ENCODE measurements at places on chromosomes 3 and 15. TPM values are rescaled to one million over a fixed set of nuclear protein-coding genes. Genes with fewer than 3 reads are reported as not detected.

The SAMMSON gene
- 1.0 TPM for total RNA-seq

The RPUSD2 gene
- 11.0 TPM for total RNA-seq

The IL1RAP gene
- total RNA-seq, result 28.5 TPM

The FBXW12 gene
- total RNA-seq, result not detected

The CLRN1 gene
- total RNA-seq, result not detected

The SPPL2A gene
- 112 TPM for total RNA-seq

DNA sequence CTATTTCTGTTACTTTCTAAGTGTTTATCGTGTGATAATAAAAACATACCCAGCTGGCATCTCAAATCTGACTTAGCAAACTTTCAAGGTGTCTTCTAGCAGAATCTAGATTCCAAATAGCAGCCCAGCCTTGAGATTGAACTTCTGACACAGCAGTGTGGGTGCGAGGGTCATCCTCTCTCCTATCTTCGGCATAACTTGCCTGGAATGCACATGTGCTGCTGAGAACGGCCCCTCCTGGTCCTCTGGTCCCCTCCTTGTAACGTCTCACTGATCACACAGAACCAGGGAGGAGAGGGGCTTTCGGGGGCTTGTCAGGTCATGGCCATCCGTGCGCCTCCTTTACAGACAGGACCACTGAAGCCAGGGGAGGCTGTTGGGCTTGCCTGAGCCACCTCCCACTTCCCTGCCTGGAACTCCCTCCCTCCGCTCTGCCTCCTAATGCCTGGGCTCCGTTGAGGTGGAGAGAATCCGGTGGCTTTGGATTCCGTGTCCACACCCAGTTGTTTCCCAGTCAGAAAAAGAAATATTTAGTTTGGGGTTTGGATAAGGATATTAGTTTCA is 344.4 kb upstream of the C2CD4B start:
- DNase-seq, result no peak

GRCh38 chr15:36911322-36911944 is 188.9 kb downstream of the MEIS2 start:
- no peak for DNase-seq

GRCh38 chr3:114874522-114874971 is 272.5 kb downstream of the ZBTB20 start:
- DNase-seq, result no peak

DNA sequence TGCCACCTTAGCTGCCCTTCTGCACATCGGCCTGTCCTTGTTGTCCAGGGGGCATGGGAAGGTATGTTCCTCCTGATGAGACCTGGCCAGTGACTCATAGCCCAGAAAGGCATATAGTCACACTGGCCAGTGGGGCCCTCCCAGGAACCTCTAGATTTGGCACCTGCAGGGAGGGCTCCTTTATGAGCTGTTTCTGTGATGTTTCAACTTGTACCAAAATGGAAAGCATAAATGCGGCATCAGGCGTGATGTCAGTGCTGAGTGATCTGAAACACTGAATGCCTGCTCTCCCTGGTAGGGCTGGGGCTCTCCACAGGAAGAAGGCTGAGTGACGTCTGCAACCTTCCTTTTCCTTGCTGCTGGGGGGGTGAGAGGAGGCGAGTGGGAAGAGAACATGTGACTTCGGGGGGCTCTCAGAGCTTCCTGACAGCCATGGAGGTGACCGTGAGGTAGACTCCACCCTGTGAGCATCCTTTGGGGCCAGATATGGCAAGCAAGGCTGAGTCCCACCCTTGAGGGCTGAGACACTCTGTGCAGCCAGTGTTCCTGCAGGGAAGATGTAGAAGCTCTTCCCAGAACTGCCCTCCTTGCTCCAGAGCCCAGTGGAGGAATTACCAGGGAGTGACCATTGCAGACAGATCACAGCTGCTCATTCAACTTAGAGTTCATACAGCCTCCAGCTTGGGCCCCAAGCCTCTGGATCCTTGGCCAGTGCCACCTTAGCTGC is 37.1 kb upstream of the APEH start:
- no peak for DNase-seq

DNA sequence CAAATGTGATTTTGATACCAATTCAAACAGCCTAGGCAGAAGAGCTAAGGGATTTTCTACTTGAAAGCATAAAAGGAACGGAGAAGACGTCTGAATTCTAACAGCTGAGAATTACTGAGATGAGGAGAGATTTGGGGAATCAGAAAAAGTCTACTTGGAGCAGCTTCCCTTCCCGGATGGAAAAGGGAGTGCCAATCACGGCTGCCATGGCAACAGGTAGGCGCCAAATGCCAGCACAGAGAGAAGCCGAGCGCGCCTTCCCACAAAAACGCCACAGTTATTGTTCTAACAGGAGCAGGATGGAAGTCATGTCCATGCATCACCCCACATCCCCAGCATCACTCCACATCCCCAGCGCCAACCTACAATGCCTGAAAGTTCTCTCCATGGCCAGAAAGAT is 63.5 kb upstream of the PRR20G start:
- no peak for DNase-seq

DNA sequence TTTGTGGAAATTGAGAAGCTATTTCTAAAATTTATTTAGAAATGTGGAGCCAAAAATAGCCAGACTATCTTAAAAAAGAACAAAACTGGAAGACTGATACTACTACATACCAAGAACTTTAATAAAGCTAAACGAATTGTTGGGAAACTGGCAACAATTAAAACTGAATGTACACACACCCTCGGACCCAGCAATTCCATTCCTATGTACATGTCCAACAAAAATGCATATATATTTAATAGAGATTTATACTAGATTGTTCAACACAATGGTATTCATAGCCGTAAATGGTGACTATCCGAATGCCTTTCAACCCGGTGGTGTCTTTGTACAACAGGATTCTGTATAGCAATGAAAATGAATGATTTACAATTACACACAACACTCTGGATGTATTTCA is 136.5 kb upstream of the RASGRP1 start:
- no peak for DNase-seq

GRCh38 chr3:37785736-37786135 is 75.9 kb upstream of the CTDSPL start:
- DNase-seq, result no peak

DNA sequence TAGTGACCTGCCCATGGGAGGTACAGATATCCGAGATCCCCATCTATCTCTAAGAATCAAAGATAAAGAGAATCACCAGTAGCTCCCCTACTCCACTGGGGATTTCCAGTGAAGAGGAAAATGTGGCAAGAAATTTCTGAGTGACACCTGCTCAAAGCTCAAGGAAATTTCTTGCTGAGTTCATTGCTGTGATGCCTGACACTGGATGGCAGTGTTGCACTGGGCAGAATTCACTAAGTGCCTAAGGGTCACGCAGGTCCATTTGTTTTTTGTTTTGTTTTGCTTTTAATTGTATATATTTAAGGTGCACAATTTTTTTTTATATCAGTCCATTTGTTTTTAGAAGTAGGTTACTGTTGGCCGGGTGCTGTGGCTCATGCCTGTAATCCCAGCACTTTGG is 109.5 kb upstream of the KCNAB1 start:
- no peak for DNase-seq

DNA sequence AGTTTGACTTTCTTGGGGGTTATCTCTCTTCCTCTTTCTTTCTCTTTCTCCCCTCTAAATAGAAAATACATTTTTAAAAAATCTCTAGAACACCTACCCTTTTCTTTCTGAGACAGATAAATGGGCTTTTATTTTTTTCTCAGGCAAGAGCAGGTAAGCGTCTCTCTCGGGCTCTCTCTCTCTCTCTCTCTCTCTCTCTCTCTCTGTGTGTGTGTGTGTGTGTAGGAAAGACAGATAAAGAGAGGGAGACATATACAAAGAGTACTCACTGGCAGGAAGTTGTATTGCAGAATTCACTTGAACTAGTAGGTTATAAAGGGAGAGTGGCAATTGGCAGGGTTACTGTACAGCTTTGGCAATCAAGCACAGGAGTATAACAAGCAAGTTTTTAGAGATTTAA is 118.1 kb upstream of the LSAMP start:
- DNase-seq, result no peak

DNA sequence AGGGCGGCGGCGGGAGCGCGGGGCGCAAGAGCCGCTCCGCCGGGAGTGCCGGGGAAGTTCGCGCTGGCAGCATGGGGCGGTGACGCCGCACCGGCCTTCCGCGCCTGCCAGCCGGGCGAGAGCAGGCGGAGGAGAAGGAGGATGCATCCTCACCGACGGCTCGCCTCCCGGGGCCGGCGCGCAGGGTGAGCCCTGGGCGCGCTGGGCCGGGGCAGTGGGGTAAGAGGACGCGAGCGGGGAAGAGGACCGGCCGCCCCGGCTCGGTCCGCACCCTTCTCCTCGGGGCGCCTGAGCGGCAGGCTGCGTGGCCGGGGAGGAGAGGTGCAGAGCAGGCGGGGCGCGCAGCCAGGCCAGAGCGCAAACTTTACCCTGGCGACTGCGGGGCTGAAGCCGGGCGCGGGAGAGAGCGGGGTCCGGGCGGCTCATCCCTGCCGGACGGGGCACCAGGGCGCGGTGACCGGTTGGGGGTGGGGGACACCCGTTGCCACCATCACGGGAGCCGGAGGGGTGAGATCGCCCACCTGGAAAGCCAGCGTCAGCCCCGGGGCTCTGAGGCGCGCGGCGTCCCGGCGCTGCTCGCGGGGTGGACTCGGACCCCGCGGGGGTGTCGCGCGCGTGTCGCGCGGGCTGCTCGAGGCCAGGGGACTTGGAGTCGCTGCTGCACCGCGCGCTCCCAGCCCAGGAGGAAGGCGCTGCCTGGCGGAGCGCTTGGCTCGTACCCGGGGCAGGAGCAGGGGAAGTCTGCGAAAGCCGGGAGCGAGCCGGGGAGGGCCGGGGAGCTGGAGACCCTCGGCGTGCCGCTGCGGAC is 542 bp downstream of the GABRA5 start:
- DNase-seq, result no peak

All from spleen (tissue), 13 donors.